ENCODE measurements at places on chromosomes 11 and 22.

DNA sequence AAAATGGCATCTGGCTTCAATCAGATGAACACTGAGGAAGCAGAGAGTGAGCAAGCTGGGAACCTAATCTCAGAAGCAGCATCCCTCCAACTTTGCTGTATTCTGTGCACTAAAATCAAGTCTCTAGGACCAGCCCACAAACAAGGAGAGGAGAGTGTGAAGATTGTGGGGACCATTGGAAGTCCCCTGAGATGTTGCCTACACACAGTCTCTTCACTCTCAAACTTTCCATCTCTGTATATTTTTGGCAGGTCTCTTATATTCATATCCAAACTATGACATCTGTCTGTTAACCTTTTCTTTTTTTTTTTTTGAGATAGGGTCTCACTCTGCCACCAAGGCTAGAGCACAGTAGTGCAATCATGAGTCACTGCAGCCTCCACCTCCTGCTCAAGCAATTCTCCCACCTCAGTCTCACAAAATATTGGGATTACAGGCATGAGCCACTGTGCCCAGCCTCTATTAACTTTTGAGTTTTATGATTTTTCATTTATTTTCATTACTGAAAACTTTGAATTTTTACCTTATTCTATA, 1096.4 kb downstream of the TBC1D22A start:
- DNase-seq: no peak

DNA sequence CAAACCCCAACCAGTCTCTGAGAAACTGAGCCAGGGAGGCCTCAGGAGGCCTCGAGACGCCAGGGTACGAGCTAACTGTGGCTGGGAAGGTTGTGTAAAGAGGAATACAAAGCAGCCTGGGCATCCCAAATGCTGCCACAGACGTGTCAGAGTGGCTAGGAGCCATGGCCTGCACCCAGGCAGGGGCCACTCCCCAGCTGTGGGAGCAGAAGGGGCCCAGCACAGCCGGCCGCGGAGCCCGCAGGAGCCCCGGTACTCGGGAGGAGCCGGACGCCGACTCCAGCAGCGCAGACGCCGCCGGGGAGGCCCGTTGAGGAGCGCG, 349.8 kb upstream of the B3GAT1 start:
- DNase-seq: no peak

DNA sequence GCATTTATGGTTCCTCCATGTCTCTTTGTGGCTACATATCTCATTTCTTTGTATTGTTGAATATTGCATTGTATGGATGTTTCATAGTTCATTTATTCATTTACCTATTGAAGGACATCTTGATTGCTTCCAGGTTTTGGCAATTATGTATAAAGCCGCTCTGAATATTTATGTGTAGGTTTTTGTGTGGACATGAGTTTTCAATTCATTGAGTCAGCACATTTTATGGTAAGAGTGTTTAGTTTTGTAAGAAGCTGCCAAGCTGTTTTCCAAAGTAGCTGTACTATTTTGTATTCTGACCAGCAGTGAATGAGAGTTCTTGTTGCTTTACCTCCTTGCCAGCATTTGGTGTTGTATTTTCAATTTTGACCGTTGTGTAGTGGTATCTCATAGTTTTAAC, 39.2 kb downstream of the KDM2A start:
- DNase-seq: no peak

DNA sequence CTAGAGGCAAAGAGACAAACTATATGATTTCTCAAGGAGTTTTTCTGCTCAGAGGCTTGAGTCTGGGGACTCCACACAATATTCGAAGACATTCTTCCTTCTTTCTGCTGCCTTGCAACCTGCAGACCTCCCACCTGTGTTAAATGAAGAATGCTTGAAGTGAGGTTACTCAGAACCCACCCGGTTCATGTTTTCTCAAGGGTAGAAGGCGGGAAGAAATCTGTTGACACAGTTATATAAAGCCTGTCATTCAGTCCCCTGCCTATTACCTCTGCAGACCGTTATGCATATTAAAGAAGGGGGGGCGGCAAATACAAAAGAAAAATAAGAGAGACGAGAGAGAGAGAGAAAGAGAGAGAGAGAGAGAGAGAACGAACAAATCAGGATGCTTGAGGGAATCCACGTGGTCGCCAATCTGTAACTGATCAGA, 2.2 kb upstream of the KMT2A start:
- DNase-seq: no peak

- no peak for DNase-seq
Observed at GRCh38 chr22:19710020-19710768, 4.1 kb upstream of the SEPTIN5 start.

GRCh38 chr22:33909075-33909458, 11.2 kb downstream of the LARGE1 start:
- no peak for DNase-seq

DNA sequence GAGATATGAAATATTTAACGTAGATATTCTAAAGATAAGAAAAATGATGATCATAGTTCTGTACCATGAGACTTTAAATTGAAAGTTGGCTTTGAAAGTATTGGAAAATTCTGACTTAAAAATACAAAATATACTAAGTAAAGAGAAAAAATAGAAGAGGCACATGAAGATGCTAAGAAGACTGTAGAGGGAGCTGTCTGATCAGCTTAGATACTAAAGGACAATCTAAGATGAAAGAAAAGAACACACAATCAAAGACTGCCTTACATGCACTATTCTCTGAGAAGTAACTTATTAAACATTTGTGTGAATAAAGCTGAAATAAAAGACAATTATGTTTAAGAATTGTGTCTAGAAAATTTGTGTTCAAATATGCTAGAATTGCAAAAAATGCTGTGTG, 55.1 kb downstream of the RBMXL2 start:
- no peak for DNase-seq

DNA sequence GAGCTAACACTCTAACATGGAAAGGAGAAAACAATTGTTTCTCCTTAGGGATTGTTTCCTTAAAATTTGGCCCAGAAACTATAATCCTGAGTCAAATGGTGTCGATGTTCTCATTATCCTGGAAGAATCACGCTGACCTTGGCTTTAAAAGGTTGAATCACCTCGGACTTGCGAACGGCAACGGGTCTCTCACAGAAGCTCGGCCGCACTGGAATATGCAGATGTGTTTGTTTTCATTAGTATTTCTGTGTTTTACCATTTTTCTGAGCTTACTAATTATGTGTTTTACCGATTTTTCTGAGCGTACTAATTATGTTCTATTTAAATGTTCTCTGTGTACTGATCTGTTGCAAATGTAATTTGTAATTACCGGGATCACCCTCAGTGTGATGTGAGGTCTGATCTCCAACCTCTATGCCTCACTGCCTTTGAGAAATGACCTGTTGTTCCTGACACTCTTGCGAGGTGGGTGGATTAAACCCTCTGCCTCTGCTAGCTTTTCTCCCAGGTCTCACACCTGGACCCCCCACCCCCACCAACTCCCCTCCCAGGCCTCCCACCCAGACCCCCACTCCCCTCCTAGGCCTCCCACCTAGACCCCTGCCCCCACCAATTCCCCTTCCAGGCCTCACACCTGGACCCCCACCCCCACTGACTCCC, 38.3 kb upstream of the BRSK2 start:
- no peak for DNase-seq

GRCh38 chr11:39968071-39968470, 1491.4 kb downstream of the LRRC4C start:
- no peak for DNase-seq

DNA sequence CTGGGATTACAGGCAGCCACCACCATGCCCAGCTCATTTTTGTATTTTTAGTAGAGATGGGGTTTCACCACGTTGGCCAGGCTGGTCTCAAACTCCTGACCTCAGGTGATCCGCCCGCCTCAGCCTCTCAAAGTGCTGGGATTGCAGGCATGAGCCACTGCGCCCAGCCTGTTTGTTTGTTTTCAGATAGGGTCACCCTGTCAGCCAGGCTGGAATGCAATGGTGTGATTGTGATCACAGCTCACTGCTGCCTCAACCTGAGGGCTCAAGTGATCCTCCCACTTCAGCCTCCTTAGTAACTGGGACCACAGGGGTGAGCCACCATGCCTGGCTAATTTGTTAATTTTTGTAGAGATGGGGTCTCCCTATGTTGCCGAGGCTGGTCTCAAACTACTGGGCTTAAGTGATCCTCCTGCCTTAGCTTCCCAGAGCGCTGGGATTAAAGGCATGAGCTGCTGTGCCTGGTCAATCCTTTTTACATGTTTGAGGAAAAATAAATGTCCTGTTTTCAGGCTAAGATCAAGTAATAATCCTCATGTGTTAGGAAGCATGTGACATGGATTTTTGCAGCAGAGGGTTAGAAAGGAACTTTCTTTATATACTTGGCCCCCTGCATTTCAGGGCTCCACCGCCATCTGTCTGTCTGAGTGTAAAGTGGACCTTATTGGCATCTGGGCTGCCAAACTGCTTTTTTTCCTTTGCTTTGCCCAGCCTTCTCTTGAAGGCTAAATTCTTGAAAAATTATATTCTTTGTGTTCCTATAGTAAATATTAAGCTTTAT, 4.8 kb upstream of the SLC3A2 start:
- no peak for DNase-seq

DNA sequence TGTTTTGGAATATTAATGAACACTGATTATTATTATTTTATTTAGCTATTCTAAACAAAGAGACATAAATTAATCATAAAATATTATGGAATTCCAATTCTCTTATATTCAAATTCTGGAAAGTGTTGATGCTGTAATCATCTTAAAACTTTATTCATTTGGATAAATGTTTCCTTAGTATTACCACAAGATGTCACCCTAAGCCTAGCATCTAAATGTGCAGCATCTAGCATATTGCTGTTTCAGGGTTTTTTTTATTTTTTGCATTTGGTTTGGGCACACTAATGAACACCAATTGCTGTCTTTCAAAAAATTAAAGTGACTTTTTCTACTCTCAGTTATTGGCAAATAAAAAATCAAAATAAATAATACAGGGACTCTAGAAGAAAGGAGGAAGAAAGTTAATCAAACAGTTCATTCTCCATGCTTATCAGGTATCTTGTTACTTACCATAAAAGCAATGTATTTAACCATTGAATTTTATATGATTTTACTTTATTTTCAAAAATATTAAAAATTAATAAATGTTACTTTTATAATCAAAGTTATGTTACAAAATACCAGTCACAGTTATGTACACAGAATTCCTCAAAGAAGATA, 31.8 kb downstream of the DLG2 start:
- no peak for DNase-seq

DNA sequence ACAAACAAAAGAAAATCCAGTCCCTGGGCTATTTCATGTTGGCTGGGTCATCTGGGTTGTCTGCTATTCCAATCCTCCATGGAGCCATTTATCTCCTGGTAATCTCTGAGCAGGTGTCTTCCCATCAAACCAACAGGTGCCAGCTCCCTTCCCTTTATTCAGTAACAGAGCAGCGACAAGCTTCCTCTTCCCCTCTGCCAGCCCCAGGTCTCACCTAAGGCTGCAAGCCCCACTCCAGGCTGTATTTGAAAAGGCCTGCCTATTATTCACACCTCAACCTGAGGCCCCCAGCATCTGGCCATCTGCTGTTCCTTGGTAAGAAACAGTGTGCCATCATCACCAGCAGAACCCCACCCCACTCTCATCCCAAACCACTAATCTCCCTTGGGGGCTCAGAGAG, 436.2 kb downstream of the BUD13 start:
- no peak for DNase-seq

DNA sequence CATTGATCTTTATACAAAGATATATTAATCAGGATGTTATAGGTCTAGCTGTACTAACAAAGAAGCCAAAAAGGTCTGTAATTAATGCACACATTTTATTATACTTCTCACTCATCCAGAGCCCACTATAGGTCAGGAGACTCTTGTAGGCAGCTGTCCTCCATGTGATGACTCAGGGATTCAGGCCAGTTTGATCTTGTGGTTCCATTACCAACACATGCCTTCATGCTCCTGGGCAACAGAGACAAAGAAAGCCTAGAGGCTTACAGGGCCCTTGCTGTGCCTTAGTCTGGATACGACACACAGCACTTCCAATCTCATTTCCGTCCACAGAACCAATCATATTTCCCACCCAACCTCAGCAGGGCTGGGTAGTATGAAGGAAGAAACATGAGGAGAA, 150.3 kb upstream of the NCAM1 start:
- DNase-seq: no peak

- DNase-seq: no peak
Observed at GRCh38 chr22:30671071-30671470, 3.4 kb upstream of the DUSP18 start.

DNA sequence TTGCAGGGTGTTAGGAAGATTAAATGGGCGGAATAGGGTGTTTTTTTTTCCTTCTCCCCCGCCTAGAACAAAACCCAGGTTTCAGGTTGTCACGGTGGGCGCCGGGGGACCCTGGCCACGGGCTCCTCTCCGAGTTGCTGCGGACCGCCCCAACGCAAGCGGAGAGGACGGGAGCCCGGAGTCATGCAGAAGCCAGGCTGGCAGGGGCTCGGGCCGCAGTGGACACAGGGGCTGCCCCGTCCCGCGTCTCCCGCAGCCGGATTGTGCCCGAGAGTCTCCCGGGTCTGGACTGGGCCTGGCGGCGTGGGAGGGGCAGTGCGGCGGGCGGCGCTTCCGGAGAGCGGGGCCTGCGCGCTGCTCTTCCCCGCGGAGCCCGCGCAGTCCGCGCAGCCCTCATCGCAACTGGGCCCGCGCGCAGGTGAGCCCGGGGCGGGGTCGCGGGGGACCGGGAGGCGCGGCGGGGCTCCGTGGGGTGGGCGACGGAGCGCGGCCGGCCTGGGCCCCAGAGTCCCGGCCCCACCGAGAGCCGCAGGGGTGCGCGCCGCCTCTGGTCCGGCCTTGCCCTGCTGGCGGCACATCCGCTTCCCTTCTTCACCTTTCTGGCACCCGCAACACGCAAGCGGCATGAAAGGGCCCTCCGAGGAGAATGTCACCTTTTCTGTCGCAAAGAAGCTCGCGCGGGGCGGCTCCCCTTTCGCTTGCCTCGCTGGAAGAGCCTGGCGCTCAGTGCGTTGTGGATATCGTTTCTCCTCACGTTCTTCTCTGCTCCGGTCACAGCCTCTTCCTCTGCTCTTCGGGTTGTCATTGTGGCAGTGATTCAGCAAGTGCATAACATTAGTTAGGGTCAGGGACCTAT, at the start of gene TIRAP:
TSS of gene TIRAP (plus strand) at position 358 of the 856 bp plus-strand sequence. CDS start 7,802 bp downstream, outside the sequence.
- peak; percentile 71 for DNase-seq

DNA sequence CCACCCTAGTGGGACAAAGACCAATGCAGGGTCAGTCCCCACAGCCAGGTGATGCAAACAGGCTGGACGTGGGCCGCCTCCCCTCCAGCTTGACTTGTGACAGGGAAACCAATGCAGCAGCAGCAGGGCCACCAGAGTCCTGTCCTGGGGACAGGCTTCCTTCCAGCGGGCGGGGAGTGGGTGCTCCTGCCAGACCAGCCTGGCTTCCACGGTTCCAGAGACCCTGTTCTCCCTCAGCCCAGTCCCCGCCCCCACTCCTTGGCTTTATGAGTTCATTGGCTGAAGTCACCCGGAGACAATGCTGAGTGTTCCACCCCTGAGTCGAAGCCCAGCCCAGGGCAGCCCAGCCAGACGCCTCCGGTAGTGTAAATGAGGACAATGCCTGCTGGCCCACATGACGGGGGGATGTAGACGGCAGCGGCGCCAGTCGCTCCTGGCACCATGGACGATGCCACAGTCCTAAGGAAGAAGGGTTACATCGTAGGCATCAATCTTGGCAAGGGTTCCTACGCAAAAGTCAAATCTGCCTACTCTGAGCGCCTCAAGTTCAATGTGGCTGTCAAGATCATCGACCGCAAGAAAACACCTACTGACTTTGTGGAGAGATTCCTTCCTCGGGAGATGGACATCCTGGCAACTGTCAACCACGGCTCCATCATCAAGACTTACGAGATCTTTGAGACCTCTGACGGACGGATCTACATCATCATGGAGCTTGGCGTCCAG, at the start of gene TSSK2:
TSS of gene TSSK2 (plus strand) at position 350 of the 726 bp plus-strand sequence. CDS start at position 442, 92 bp downstream.
- no peak for DNase-seq
